Brain microvascular endothelial cell (primary cell): ENCODE measurements at places on chromosomes 7 and 10.

- DNase-seq: peak; percentile 56
These were observed 47.3 kb downstream of the LRRN3 start for GRCh38 chr7:111138193-111138569.

- DNase-seq: no peak
These were observed 43.0 kb upstream of the RPA3 start for GRCh38 chr7:7761340-7761973.

- DNase-seq: no peak
These were observed 32.9 kb downstream of the PPP2R2D start for GRCh38 chr10:131933696-131934086.

- DNase-seq: no peak
These were observed 105.7 kb downstream of the SNX10 start for GRCh38 chr7:26397332-26397731.

- no peak for DNase-seq
These were observed 4.0 kb downstream of the PDAP1 start for GRCh38 chr7:99404235-99404976.

- peak; percentile 31 for DNase-seq
These were observed 138.0 kb upstream of the TARP start for GRCh38 chr7:38411404-38411803.

DNA sequence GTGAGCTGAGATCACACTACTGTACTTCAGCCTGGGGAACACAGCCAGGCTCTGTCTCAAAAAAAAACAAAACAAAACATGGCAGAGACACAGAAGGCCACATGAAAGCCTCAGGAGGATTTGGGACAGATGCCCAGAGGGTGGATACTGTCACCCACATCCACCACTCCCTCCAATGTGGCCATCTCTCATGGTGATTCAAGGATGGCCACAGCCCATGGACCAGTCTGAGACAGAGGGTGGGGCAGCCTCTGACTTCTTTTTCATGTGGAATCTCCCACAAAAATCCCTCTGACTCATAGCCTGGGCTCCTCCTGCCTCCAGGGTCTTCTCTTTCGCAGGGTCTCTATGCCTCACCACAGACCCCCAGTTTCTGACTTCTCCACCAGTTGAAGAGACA lies 59.0 kb upstream of the GTF2I start:
- DNase-seq: peak; percentile 6

- no peak for DNase-seq
These were observed 80.8 kb downstream of the WDR11 start for GRCh38 chr10:120931999-120932398.

DNA sequence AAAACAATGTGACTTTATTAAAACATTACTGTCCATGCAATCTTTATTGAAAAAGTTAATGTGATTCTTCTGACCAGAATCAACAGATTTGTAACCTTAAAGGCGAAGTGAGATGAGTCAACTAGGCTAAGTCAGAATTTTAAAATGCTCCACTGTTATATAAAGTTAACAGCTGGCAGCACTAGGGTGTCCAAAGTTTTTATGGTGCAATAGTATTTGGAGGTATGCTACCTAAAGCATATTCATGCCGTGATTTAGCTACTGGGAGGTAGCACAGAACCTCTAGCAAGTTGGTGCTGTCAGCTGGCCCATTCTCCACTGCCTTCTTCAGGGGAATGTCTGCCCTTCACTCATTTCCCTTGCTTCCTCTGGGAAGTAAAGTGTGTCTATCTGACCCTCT lies 126.7 kb downstream of the RAPGEF5 start:
- no peak for DNase-seq

GRCh38 chr7:120819861-120820260 lies 38.1 kb downstream of the TSPAN12 start:
- no peak for DNase-seq

GRCh38 chr10:114176511-114176910 lies 2.5 kb upstream of the CCDC186 start:
- no peak for DNase-seq

DNA sequence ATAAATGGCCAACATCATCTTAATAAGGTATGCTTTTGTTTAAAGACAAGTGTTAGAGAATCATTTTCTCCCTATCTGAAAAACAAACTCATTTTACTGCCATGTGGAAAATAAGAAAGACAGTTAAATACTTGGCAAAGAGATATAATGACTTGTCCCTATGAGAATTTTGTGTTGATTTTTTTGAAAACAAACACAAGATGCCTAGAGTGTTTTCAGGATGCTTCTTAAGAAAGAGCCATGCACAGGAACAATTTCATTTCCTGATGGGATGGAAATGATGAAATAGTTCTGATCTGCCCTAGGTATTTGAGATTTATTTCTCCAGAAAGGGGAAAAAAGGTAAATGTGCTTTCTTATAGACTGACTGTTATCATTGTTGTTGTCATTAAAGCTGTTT lies 237.5 kb upstream of the GNAI1 start:
- DNase-seq: no peak

- no peak for DNase-seq
These were observed 493.2 kb upstream of the KLF6 start for GRCh38 chr10:4278186-4278585.

GRCh38 chr10:108735380-108735779 lies 1187.9 kb downstream of the XPNPEP1 start:
- no peak for DNase-seq

DNA sequence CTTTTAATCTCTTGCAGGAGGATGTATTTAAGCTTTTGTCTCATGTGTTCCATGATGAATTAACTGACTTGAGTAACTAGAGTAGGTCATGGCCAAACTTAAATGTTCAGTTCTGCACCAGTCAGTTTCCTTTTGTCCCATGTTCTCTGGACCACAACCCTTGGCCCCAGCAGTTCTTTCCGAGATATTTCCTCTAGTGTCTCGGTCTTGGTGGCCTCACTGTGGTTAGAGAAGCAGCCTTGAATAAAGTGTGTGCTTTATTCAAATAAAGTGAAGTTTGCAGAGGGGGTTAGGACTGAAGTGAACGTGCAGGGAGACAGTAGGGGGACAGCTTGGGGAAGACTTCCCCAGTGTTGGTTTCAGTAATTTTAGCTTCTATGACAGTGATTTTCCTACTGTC lies 9.3 kb downstream of the ZNF212 start:
- no peak for DNase-seq

GRCh38 chr10:114869520-114869892 lies 47.9 kb downstream of the FHIP2A start:
- peak; percentile 44 for DNase-seq

GRCh38 chr7:50366311-50366710 lies 61.8 kb downstream of the IKZF1 start:
- no peak for DNase-seq

GRCh38 chr7:143479055-143479766 lies 1.5 kb downstream of the TAS2R41 start:
- no peak for DNase-seq

GRCh38 chr10:116637830-116638229 lies 17.1 kb downstream of the PNLIPRP2 start:
- DNase-seq: no peak

GRCh38 chr10:1939016-1939415 lies 201.7 kb upstream of the ADARB2 start:
- no peak for DNase-seq

GRCh38 chr10:3476186-3476585 lies 303.6 kb upstream of the PITRM1 start:
- peak; percentile 22 for DNase-seq

DNA sequence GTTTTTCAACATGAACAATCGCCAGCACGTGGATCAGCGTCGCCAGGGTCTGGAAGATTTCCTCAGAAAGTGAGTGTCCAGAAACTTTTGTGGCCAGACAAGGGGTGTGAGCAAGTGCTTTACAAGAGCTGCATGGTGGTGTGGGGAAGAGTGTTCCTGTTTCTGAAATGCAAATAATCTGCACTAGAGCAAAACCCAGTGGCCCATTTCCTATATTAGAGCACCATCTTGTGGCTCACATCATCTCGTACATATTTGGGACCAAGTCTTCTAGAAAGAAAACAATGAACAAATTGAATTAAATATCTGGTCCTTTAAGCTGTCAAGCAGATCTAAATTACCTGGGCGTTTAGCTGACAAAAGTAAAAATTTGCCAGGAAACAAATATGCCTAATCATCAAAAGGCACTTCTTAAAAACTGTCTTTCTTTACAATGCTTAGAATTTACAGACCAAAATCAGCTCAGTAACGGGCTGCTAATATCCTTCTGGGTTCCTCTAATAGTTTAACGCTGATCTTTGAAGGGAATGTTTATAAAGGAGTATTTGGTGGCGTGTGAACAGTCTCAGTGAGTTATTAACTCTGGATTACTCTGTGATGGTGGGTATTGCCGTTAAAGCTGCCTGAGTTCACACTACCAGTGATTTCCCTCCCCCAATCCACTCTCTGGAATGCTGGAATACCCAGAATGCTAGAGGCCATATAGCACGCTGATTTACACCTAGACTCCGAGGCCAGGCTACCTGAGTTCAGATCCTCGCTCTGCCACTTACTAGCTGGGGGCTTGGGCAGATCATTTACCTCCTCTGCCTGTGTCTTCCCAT lies 73.6 kb downstream of the SNX10 start:
- peak; percentile 70 for DNase-seq

DNA sequence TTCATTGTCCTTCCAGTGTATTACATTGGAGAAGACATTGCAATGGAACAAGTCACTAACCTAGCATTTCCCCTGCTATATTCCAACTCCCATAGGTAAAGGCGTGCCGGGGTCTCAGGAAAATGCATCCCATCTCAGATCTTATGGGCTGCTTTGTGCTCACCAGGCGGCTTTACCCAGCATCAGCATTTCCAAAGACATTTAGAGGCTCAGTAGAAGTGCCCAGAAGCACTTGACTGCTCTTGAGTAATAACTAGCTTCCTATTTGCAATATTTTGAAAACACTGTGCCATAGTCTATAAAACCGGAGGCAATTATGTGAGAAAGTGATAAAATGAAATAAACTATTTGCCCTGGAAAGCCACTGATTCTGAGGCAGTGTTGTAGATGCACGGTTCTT lies 415.0 kb upstream of the NPVF start:
- DNase-seq: no peak

DNA sequence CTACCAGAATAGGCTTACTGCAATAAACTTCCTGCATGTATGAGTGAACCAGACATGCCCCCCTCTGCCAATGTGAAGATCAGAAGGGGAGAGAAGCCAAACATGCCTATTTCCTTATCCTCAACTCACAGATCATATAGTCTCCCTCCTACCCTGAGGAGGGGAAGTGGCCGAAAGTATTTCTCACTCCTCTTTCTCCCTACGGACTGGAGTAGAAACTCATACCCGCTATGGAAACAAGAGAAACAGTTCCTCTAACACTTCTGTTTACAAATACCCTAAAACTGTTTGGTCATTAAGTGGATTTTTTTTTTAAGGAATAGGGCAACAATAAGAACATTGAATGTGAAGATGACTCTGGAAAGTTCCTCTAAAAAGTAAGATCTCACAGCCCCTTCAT lies 31.4 kb downstream of the CCNJ start:
- no peak for DNase-seq

DNA sequence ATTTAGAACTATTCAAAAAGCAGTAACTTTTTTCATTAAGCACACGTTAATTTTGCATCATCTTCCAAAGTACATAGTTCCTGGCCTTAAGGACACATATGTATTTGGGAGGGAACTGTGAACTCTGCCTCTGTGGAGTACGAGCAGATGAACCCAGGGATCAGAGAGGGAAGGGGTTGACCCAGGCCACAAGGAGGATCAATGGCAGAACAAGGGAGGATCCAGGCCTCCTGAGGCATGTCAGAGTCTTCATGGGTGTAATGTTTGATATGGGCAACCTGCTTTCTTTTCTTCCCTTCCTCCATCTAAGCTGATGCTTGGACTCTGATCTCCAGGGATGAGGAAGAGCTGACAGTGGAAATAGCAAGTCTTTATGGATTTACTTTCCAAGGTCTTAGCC lies 164.0 kb downstream of the SH2D4B start:
- no peak for DNase-seq

GRCh38 chr10:11578802-11579255 lies 32.6 kb downstream of the USP6NL start:
- DNase-seq: no peak

DNA sequence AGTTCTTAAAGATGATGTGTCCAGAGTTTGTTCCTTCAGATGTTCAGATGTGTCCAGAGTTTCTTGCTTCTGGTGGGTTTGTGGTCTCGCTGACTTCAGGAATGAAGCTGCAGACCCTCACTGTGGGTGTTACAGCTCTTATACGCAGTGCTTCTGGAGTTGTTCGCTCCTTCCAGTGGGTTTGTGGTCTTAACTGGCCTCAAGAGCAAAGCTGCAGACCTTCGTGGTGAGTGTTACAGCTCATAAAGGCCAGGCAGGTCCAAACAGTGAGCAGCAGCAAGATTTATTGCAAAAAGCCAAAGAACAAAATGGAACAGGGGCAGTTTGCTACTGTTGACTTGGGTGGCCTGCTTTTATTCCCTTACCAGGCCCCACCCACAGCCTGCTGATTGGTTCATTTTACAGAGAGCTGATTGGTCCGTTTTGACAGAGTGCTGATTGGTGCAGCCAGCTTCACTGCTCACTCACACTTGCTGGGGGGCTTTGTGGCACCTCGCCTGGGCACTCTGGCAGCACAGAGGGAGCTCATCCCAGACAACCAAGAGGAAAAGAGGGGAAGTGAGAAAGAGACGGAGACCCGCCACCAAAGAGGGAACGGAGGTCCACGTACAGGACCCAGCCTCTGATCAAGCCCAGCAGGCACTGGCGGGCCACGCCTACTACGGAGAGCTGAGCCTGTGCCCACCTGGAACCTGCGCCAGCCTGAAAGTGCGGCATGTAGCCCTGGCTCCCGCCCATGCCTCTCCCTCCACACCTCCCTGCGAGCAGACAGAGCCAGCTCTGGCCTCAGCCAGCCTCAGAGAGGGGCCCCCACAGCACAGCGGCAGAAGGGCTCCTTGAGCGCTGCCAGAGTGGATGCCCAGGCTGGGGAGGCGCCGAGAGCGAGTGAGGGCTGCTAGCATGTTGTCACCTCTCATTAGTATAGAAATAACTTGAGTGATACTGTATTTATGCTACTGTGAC lies 55.8 kb upstream of the SEMA3C start:
- no peak for DNase-seq

GRCh38 chr7:20114468-20114867 lies 102.7 kb downstream of the MACC1 start:
- DNase-seq: peak; percentile 10

DNA sequence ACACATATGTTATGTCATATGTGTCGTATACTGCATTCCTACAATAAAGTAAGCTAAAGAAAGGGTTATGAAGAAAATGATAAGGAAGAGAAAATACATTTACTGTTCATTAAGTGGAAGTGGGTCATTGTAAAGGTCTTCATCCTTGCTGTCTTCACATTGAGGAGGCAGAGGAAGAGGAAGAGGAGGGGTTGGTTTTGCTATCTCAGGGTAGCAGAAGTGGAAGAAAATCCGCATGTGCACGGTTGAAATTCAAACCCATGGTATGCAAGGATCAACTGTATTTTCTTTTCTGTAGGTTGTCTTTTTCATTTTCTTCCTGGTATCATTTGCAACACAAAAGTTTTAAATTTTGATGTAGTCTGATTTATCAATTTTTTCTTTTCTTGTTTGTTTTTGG lies 6.3 kb downstream of the PLEKHA8 start:
- DNase-seq: no peak

DNA sequence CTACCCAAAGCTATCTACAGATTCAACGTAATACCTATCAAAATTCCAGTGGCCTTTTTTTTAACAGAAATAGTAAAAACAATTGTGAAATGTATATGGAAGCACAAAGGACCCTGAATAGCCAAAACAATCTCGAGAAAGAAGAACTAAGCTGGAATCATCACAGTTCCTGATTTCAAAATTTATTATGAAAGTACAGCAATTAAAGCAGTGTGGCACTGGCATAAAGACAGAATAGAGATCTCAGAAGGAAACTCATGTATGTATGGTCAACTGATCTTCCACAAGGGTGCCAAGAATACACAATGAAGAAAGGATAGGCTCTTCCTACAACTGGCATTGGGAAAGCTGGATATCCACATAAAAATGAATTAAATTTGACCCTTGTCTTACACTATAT lies 23.2 kb downstream of the PNLIPRP3 start:
- no peak for DNase-seq
